RPMI7951 (cell line): ENCODE measurements at places on chromosomes 12 and 14. TPM values are rescaled to one million over a fixed set of nuclear protein-coding genes. Genes with fewer than 3 reads are reported as not detected.
A peak's percentile ranks its signal among the peaks of the same experiment; 100 is the strongest.

CCDC197 gene
- total RNA-seq: not detected in 2 replicates

ANKRD33 gene
- total RNA-seq: not detected in 2 replicates

- peak; percentile 52 for DNase-seq
These were observed 266.2 kb downstream of the RAD51B start for GRCh38 chr14:68085742-68086141.

- no peak for DNase-seq
These were observed 257.9 kb downstream of the NEDD1 start for GRCh38 chr12:97164936-97165335.

- DNase-seq: no peak
These were observed 12.6 kb downstream of the SFSWAP start for GRCh38 chr12:131723532-131723931.

DNA sequence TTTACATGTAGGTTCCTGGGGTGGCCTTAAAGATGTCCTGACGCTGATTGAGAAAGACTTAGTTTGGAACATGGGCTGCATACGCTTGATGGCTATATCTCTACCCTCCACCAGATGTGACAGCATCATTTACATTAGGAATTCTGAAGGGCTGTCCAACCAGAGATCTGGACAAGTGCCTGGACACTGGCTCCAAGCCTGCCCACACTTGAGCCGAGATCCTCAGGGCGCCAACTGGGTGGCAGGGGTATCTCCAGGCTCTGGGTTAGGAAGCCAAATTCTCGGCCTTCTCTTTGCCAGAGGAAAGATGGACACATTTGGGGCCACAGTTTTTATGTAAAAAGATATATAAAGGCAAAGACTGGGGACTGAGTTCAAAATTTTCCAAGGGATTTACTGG lies 246.3 kb downstream of the NTF3 start:
- DNase-seq: no peak
